NCI-H2171 (cell line): ENCODE measurements at places on chromosomes 11 and 22.

DNA sequence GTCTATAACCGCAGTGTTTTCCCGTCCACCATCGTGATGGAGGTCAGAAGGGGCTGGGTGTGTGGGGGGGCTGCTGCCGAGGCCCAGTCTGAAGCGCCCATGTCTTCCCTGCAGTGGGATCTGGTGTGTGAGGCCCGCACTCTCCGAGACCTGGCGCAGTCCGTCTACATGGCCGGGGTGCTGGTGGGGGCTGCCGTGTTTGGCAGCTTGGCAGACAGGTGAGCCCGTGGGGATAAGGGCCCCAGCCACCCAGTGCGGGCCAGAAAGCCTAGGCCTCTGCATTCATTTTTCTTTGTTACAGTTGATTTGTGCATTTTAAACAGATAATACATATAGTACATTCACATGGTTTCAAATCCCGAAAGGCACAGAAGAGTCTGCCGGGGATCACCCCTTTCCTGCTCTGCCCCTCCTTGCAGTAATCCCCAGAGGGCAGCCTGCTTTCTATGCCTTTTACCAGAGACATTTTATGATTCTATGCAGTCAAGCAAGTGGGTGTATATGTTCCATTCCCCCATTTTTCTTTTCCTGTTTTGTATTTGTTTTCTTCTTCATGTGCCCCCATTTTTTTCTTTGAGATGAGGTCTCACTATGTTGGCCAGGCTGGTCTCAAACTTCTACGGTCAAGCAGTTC, 32.6 kb downstream of the CAPN1 start:
- no peak for DNase-seq

- DNase-seq: no peak
These were observed 38.6 kb downstream of the PACSIN2 start for GRCh38 chr22:42976217-42976933.

- no peak for DNase-seq
These were observed 11.0 kb downstream of the TKFC start for GRCh38 chr11:61343792-61344745.

- DNase-seq: no peak
These were observed 20.7 kb downstream of the DMC1 start for GRCh38 chr22:38549101-38549894.

DNA sequence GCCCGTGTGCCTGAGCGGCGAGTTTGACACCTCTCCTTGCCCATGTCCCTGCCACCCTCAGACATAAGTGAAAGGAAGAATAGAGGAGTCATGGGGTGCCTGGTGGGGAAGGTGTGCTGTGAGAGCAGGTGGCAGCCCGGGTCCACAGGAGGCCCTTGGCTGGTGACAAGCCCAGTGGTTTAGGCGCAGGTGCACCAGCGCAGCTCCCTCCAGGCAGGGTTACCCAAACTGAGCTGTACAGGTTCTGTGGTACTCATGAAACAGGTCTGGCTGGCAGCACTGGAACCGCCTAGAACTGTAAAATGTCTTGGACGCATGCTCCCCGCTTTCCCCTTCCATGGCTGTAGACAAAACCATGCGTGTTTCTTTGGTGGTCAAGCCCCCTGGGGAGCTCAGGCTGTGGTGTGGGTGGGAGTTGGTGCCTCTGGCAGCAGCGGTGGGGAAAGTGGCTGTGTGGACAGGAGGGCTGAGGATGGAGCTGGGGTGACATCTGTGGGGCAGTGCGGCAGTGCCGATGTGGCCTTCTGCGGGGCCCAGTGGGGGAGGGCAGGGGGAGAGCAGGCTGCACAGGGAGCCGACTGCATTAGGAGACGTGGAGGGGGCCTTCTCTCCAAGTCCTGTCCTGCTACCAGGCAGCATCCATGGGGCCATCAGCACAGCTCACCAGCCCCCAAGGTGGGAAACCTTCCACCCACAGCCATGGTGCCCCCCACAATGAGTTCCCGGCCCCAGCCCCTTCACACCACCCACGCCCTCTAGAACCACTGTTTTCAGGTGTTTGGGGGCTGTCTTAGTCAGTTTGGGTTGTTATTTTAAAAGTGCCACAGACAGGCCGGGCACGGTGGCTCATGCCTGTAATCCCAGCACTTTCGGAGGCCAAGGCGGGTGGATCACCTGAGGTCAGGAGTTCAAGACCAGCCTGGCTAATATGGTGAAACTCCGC, 5.6 kb upstream of the GTSE1 start:
- DNase-seq: no peak

- DNase-seq: no peak
These were observed 20.4 kb upstream of the GNB1L start for GRCh38 chr22:19875061-19875530.
